ENCODE measurements at places on chromosomes 7 and 10.

DNA sequence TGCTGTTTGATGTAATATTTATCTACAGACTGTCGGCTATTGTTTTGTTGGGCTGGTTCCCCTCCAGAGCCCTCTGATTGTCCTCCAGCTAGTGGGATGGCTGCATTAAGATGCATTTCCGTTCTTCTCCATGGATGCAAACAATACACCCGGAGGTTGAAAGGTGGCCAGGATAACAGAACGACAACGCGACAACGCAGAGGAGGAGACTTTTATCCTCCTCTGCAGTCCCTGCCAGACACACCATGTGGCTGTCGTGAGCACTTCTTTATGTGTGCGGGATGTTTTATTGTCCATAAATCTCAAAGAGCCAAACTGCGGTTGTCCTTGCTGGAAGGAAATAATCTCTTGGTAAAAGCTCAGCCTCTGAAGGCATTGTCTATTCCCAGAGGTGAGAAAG, 39.1 kb upstream of the TCERG1L start:
- no peak for DNase-seq

DNA sequence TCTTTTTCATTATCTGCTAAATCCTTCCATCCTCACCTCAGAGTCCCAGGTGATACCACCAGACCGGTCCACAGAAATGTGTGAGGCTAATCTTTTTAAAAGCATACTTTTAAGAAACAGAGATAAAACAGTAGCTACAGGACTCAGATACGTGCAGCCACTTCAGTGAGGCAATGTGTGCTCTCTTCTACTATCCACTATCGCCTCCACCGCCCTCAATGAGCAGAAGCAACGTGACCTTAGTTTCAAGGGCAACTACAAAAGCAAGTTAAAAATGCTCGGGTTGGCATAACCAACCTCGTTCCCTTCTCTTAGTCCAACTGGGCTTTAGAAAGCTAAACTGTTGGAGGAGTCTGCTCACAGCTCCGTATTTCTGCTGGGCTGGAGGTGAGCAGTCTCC, 4.2 kb downstream of the FGFR2 start:
- DNase-seq = no peak

GRCh38 chr7:139639563-139639962, 116.1 kb downstream of the CLEC2L start:
- DNase-seq = no peak

- no peak for DNase-seq
Observed at GRCh38 chr10:72336259-72337038, 18.3 kb downstream of the DNAJB12 start.

DNA sequence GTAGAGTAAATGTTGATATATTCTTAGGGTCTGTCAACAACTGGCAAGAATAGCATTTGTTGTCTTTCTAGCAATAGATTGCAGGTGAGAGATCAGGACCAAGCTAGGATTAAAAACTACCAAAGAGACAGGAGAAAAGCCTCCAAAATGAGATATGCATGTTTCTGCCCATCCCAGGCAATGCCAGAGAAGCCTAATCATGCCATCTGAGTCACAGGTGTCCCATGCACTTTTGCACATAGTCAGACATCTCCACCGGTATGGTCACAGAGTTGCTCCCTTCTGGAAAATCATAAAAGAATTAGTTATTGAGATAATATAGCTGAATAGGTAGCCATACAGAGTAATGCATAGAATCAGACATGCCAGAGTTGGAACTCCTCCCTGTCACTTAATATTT, 50.6 kb downstream of the PDK4 start:
- DNase-seq = no peak

DNA sequence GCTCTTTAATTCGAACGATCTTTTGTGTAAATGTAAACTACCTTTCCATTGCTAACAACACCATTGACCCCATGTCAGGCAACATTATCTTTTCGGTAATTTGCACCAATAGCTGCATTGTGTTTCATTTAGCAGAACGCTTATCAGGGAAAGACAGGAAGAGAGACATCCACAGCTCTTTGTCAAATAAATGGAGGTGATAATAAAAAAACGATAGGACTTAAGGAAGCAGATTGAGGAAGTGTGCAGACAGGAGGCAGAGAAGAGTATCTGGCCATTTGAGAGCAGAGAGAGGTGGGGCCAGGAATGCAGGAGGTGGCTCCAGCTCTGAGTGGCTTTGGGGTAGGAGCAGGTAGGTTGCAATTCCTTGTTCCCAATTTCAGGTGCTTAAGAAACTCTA, 37.5 kb upstream of the ADARB2 start:
- no peak for DNase-seq

DNA sequence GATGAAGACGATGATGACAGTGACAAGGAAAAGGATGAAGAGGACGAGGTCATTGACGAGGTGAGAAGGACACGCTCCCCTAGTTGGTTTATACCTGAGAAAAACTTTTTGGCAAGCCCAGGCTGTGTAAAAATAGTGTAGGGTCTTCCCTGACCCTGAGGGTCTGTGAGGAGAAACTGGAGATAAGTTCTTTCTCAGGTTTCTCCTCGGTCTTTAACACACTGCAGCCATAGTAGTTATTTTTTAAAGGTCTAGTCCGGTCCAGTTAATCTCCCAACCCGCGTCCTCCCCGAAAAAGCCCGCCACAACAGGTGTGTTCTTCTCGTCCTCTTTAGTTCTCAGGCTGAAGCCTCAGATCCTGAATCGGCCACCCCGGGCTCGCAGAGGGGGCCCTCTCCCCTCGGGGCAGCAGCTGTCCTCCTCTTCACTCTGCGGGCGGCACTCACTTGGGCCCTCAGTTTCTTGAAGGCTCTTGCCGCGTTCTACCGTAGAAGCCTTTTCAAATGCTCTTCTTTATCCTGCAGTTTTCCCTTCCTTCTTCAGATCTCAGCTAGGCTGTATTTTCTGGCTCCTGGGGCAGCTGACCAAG, 411 bp downstream of the BCCIP start:
- no peak for DNase-seq

DNA sequence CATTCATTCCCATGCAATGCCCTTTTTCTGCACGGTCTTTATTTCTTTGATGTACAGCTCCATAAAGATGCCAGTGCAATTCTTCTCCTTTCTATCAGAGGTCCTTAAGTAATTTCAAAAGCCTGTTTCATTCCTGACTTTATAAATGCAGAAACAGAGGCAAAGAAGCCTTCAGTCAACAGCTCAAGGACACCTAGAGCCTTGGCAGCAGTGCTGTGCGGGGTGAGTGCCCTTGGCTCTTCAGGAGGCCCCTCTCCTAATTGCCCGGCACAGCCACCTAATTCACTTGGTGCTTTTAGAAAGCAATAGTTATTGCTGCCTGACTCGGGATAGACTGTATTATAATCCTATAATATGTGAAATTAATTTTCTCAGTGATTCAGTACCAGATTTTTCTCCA, 169.6 kb upstream of the KLF6 start:
- no peak for DNase-seq

DNA sequence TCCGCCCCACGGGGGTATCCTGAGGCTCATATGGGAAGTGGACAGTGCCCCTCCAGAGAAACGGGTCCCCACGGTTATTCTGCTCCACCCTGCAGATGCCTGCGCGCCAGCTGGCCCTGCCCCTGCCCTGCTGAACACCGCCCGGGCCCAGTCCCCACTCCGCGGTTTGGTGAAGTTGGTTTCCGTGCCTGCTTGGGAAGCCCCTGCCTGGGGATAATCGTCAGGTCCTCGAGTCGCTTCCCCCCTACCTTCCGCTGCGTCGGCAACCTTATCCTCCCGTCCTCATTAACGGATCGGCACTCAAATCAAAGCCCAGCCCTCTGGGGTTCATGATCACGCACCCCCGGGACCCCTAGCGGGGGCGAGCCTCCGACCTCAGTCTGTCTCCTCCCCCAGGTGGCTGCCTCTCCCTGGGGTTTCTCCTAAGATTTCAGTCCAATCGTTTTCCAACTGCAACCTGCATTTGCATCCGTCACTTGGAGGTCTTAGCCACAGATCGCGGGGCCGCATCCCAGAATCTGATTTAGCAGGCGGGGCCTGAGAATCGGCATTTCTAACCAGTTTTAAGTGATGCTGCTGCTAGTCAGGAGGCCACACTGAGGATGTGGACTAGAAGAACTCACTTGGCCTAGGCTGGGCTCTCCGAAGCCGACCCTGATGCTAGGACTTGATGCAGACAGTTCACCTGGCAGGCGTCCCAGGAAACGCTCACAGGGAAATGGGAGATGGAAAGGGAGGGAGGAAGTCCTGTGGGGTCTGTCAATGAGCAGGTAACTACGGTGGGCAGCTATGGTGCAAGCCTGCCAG, 27.6 kb downstream of the WDR86 start:
- DNase-seq = no peak

DNA sequence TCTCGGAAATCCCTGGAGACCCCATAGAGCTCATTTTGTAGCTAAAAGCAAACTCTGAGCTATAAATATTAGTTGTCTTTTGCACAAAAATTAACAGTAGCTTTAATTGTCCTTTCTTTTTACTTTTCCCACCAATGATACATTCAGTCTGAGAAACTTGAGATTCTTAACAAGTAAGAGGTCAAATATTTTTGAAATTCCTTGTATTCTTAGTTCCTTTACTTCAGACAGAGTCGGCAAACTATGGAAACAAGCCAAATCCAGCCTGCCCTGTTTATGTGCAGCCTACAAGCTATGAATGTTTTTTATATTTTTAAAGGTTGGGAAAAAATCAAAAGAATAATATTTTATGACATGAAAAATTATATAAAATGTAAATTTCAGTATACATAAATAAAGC, 146.6 kb downstream of the CTNNA3 start:
- DNase-seq = peak; percentile 47

- DNase-seq = no peak
Observed at GRCh38 chr10:60425392-60426110, 35.9 kb upstream of the ANK3 start.

GRCh38 chr7:143416565-143417149, 8.0 kb upstream of the EPHA1 start:
- DNase-seq = peak; percentile 75

GRCh38 chr7:137734221-137734620, 112.6 kb downstream of the DGKI start:
- no peak for DNase-seq

- DNase-seq = no peak
Observed at GRCh38 chr7:70944516-70944915, 187.4 kb upstream of the GALNT17 start.
